ENCODE measurements at places on chromosomes 11 and 22. TPM values are rescaled to one million over a fixed set of nuclear protein-coding genes. Genes with fewer than 3 reads are reported as not detected.
A peak's percentile ranks its signal among the peaks of the same experiment; 100 is the strongest.

GRCh38 chr11:65433657-65434056, 11.1 kb downstream of the NEAT1 start:
- peak; percentile 37 for DNase-seq

DNA sequence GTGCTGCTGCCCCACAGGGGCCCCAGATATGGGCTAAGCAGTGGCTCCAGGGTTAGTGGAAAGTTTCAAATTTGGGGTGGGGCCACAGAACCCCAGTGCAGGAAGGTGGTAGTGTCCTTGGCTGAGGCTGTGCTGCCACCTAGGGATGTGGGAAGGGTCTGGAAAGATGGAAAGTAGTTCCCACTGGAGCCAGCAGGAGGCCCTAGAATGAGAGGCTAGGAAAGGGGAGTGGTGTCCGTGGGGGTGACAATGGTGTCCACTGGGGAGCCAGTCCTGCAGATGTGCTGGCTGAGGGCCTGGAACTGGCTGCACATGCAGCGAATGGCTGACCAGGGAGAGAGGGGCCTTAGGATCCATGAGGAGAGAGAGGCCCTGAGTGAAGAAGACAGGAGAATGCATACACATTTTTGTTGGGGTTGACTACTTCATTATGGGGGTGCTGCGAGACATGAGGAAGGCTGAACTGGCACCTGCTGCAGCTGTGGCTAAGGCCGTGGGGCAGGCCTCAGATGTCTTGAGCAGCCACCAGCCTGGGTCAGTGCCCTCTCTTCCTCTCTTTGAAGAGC, 21.1 kb downstream of the RFPL3 start:
- DNase-seq: no peak

DNA sequence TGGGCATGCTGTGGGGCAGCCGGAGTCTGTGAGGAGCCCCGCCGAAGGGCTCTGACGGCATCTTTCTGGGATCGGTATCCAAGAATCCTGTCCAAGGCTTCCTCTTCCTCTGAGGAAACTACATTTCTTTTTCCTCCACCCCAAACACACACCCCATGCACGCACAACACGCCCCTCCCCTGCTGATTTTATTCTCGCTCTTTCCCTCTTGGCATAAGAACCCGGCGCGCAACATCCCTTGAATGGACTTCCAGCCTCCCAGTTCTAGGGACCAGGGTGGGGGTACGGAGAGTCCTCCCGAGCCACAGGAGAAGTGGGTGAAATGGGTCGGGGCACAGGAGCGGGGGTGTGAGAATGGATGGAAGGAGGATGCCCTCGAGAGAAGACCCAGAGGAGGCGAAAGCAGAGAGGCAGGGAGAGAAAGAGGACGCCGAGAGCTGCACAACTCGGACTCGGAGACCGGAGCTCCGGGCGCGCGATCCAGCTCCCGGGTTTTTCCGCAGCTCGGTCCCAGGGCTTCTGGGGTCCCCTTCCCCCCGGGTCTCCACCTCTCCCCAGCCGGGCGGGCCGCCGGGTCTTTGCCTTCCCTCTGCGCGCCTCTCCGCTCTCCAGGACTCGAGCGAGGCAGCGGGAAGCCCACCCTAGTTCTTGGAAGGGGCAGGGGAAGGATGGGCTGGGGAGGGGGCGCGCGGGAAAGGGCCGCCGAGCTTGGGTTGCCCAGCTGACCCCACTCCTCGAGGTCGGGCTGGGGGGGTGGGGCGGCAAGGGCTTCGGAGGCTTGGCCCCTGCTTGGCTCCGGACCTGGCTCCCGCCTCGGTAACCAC, 1.5 kb upstream of the LARGE1 start:
- DNase-seq: no peak

GRCh38 chr22:50529897-50530579, at the start of gene TYMP:
Gene TYMP, minus strand, starts transcription at chr22:50530012. Its CDS starts 303 bp downstream, at chr22:50529709.
- peak; percentile 95 for DNase-seq

DNA sequence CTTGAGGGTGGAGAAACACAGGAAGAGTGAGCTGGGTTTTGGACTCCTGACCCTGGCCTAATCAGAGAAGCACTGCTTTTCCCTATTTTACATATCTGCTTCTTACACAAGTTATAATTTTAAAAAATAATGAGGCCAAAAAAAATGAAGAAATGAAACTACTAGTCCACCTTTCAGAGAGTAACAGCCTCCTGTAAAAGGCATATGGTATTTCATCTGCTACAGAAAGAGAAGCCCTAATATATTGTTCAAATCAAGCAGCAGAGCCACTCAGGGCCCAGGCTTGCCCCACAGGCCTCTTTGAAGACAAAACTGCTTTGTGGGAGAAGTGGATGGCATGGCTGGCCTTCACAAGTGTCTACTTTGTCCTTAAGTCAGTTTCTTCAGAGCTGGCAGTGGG, 10.0 kb downstream of the DIXDC1 start:
- no peak for DNase-seq

DNA sequence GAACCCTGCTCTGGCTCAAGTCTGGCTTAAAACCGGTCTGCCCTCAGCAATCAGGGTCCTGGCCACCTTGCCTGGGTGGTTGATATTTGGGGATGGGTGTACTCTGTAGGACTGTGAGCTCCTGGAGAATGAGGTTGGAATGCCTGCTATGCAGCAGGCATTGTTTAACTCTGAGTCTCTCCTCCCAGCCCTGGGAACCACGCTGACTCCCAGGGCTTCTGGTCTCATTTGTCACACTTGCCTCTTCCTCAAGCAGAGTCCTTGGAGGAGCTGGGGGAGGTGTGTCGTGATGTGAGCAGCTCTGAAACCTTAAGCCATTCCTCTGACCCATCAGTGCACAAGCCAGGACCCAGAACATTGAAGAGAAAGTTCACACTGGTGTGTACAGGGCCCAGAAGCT, 340.1 kb downstream of the MN1 start:
- no peak for DNase-seq

GRCh38 chr11:65539744-65540289, 14.9 kb downstream of the SCYL1 start:
- no peak for DNase-seq

DNA sequence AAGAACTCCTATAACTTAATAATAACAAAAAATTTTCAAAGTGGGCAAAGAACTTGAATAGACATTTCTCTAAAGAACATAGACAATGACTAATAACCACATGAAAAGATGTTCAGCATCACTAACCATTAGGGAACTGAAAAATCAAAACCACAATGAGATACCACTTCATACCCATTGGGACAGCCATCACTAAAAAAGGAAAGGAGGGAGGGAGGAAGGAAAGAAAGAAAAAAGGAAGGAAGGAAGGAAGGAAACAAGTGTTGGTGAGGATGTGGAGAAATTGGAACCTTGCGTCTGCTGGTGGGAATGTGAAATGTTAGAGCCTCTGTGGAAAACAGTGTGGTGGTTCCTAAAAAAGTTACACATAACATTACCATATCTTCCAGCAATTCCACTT, 55.8 kb downstream of the MS4A13 start:
- DNase-seq: no peak

DNA sequence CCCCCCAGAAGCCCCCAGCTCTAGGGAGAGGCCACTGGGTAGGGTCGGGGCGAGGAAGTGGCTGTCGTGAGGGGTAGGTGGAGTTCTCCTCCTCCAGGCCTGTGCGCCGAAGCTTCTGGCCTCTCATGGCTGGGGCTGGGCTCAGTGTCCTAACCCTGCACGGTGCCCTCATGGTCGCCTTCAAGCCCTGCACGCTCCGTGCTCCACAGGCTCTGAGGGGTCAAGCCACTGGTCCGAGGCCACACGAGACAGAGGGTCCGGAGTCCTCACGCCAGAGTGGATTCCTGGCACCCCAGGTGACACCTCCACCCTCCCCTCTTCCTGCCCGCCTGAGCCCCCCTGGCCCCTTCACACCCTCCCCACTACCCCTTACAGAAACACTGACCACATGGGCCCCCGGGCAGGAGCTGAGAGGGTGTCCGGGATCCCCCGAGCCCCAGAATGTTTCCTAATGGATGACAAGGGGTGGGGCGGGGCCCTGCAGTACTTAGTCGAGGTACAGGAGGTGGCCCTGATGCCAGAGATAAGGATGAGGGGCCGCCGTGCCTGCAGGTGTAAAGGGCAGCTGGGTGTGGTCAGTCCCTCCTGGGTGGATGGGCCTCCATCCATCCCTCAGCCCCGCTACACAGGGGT, 997 bp upstream of the CDHR5 start:
- DNase-seq: no peak

- peak; percentile 75 for DNase-seq
Observed at GRCh38 chr11:69358398-69359020, 64.6 kb downstream of the MYEOV start.

- no peak for DNase-seq
Observed at GRCh38 chr22:50357756-50358155, 14.6 kb downstream of the PPP6R2 start.

- peak; percentile 82 for DNase-seq
Observed at GRCh38 chr11:69667619-69668604, 7.2 kb downstream of the LTO1 start.

DNA sequence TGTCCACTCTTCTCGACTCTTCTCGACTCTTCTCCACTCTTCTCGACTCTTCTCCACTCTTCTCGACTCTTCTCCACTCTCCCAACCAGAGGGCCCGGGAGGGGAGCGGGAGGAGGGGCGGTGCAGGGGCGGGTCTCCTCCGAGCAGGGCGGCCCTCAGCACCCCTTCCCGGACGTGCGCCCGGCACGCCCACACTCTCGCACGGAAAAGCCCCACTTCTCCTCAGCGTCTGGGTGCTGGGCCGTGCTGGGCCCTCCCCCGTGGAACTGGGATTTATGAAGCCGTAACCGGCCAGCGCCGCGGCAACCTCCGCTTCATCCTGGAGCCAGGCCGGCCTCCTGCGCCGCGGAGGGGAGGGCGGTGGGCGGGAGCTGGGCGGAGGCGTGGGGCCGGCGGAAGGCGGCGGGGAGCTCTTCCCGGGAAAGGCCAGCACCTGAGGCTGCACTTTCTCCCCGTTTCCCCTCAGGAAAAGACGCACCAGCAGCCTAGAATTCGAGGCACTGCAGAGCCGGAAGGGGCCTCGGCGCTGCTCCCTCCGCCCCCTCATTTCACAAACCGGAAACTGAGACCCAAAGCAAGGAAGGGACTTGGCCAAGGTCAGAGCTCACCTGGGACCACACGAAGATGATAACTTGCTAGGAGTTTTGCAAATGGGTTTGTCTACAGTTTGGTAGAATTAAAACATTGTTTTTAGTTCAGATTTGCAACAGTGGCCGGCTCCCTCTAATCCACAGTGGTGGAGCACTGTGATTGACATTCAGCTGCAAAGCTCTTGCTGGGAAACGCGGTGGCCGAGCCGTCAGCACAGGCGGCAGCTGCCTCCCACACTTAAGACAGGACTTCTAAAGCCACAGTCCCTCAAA, 31.6 kb upstream of the JAM3 start:
- DNase-seq: no peak

DNA sequence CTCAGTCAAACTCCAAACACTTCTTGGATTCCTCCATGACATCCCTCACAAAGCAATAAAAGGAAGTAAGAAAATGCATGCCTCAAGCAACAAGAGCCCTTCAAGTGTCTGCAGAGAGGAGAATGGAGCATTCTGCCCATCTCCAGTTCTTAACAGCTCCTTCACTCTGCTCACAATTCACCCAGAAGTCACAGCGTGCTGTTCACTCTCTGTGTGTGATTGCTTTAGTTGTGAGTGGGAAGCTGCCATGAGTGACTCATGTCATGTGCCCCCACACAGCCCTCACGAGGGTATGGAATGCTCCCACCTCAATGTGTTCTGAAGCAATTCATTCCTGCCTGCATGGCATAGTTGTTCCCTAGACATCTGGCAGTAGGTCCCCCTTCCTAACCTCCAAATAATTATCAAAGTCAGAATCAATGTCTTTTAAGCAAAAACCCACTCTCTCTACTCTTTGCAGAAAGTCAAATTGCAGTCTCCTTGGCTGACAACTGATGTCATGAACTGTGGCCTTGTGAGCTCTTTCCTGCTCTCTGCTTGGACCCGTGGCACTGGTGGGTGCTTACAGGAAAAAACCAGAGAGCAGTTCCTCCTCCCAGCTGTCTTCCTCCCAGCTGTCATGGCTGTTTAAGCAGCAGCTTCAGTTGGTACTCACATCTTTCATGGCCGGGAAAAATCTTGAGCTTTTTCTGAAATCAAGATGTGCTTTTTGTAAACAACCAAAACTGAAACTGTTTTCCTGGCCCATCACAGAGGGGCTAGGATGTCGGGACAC, 112.1 kb upstream of the SPON1 start:
- DNase-seq: no peak

GRCh38 chr11:107699371-107700285, 12.2 kb downstream of the SLN start:
- no peak for DNase-seq

DNA sequence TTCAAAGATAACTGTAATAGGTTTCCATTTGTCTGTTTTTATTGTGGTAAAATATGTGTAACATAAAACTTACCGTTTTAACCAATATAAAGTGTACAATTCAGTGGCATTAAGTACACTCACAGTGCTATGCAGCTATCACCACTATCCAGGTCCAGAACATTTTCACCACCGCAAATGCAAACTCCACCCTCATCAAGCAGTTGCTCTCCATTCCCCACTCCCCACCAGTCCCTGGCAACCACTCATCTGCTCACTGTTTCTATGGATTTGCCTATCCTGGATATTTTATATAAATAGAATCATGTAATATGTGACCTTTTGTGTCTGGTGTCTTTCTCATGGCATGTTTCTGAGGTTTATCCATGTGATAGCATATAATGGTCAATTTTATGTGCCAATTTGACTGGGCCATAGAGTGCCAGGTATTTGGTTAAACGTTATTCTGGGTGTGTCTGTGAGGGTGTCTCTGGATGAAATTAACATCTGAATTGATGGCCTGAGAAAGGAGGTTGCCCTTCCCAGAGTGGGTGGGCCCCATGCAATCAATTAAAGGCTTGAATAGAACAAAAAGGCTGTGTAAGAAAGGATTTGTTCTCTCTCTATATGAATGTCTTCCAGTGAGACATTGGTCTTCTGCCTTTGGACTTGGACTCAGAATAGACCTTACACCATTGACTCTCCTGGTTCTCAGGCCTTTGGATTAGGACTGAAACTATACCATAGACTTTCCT, 17.2 kb upstream of the SMCO4 start:
- no peak for DNase-seq

GRCh38 chr11:124643605-124644425, 21.2 kb downstream of the TBRG1 start:
- no peak for DNase-seq

GRCh38 chr11:121775276-121775675, 322.5 kb upstream of the SORL1-AS1 start:
- DNase-seq: no peak

GRCh38 chr11:126384449-126385070, 29.1 kb downstream of the ST3GAL4 start:
- no peak for DNase-seq

DNA sequence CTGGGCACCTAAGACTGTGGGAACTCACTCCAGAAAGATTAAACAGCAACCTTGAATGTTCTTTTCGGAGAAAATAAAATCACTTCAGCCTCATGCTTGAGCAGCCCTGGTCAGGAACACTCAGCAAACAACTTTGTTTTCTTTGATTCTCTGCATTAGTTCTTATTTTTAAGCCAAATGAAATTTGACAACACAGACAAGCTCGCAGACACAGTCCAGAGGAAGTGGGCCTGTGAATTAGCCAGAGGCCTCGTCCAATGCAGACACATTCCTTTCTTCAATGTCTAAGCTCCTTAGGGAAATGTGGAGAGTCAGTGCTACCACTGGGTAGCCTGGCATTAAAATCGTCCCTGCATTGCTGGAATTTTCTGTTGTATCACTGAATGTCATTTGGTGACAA, 62.9 kb upstream of the CSNK2A3 start:
- no peak for DNase-seq

Gene APOBEC3F
- total RNA-seq: 2.5 TPM

Gene CCDC15
- total RNA-seq: 0.93 TPM

Gene SLC22A9
- total RNA-seq: not detected

Gene NRIP3
- 0.87 TPM for total RNA-seq

Gene CCDC188
- 1.00 TPM for total RNA-seq

Gene UBTFL1
- total RNA-seq: not detected

Gene PGGHG
- total RNA-seq: 25.2 TPM

Gene ARFIP2
- total RNA-seq: 41.5 TPM

Gene EFEMP2
- 87.7 TPM for total RNA-seq

Gene GAL
- 1.4 TPM for total RNA-seq

Gene OR8G5
- not detected for total RNA-seq

Data from mesenteric fat pad (tissue), 1 donor.